ENCODE measurements at places on chromosomes 3 and 15.

DNA sequence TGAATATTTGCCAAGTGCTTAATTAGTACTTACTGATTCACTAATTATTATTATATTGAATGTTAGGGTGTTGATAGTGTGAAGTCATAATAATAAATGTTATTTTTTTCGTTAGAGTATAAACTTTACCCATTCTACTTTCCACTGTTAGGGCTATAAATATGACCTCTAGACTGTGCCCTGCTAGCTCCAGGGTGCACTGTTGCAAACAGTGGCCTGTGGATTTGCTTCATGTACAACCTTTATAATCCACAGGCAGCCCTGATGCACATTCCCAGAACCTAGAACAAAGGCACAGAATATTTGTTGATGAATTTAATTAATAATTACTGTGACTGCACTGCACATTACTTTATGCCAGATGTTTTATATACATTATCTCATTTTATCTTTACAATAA, 28.8 kb upstream of the LEKR1 start:
- no peak for DNase-seq

GRCh38 chr3:69174445-69174844, 52.0 kb upstream of the LMOD3 start:
- no peak for DNase-seq

- DNase-seq, result no peak
These were observed 75.2 kb downstream of the LYSMD4 start for GRCh38 chr15:99657996-99658395.

GRCh38 chr3:24538891-24539290, 44.2 kb upstream of the THRB start:
- no peak for DNase-seq

DNA sequence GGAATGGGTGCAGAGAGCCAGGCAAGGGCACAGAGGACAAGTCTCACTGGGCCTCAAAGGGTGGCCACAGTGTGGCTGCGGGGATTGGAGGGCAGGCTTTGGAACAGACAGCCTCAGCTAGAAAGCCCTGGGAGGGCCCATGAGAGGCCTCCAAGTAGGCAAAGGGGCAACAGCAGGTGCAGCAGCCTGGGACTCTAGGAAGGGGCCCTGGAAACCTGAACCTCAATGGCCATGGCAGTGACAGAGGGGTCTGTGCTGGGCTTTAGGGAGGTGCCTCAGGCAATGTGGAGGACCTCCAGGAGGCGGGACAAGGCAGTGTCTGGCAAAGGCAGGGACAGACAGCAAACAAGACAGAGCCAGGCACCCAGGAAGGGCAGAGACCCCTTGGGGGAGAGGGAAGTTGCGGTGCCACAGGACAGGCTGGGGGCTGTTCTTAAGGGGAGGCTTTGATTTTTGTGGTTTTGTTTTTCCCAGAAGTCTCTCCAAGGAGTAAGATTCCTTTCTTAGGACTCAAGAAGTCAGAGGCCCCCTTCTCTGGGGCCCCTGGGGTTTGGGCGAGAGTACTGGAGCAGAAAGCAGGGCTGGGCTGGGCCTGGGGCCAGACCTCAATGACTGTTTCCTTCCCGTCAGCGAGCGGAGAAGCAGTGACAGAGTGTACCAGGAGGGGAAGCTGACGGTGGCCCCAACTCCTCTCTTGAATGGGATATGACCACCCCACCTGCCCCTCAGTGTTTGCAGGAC, 9.7 kb downstream of the STOML1 start:
- DNase-seq, result peak; percentile 83

- DNase-seq, result no peak
These were observed 405.9 kb upstream of the TBL1XR1 start for GRCh38 chr3:177603148-177603603.

GRCh38 chr3:69320871-69321271, 65.0 kb downstream of the FRMD4B start:
- no peak for DNase-seq

DNA sequence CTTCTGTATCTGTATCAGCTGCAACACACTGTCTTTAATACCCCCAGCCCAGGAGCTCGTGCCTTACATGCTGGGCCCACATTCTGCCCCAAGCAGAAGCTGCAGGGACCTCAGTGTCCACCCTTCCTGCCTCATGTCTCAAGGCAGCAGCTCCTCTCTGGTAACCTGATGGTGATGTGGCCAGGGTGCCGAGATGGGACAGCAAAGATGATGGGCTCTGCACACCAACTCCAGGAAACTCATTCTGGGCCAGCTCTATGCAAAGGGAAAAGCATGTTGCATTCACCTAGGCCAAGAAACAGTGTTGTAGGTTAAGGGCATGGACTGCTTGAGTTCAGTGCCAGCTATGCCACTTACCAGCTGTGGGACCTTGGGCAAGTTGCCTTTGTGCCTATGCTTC, 79.5 kb upstream of the PRR23C start:
- DNase-seq, result no peak

DNA sequence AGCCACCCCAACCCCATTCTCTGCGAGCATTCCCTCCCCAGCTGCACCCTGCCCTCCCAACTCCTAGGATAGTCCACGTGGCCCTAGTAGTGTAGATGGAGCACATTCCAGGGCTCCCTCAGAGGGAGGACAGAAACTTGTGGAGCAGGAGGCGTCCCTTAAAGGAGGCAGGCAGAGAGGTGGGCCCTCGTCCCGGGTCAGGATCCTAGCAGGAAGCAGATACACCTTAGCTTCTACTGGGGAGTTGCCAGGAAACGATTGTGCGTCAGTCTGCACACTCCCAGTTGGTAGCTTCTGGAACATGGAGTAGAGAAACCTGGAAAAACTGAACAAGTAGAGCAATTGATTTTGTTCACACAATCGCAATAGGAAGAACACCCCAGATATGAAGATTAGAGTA, 43.9 kb upstream of the KLHL25 start:
- DNase-seq, result no peak

DNA sequence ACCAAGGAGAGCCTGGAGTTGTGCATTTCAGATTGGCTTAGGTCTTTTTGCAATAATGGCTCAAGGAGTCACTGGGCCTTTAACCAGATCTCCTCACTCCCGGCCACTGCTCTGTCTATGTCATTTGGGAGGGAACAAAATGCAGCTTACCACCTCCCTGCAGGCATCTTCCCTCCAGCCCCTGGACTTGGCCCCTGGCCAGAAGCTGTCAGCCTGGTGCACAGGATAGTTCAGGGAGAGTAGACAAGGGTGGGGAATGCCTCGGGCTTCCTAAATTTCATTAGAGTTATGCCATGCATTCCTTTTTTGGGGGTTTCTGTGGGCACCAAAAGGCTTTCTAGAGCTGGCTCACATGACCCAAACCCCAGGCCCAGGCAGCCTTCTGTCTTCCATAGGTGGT, 70.2 kb upstream of the HRH1 start:
- DNase-seq, result no peak

GRCh38 chr3:85258819-85259218, 300.0 kb downstream of the CADM2 start:
- DNase-seq, result no peak

DNA sequence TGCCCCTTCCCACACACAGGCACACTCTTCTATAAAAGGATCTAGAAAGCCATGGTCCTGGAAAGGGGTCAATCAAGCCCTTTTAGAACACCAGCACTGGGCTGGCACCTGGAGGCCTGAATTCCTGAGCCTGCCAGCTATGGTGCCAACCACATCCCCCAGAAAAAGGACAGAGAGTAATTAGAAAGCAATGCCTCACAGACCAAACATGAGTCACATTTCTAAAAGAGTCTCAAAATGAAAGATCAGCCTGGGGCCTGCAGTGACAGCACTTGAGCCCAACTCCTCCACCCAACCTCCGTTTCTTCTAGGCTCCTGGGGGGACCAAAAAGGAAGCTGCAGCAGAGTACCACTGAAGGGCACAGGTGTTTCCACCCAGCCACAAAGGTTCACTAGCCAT, 14.1 kb downstream of the MYLK start:
- DNase-seq, result no peak

GRCh38 chr15:68623301-68623892, 44.6 kb downstream of the CORO2B start:
- no peak for DNase-seq

DNA sequence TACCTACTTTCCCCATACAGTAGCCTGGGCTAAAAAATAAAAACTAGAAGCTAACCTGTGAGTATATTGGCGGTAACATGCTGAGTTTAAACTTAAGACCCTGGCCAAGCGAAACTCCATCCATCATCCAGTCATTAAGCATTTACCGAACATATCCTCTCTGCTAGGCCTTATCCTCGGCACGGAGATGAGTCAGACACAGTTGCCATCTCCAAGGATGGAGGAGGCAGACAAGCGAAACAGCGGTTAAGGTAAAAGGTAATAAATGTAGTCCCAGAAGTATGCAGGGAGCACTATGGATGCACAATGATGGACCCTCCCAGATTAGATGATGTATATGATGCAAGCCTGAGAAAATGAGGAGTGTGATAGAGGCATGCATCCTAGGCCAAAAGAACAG, 143.6 kb downstream of the RYR3 start:
- no peak for DNase-seq

DNA sequence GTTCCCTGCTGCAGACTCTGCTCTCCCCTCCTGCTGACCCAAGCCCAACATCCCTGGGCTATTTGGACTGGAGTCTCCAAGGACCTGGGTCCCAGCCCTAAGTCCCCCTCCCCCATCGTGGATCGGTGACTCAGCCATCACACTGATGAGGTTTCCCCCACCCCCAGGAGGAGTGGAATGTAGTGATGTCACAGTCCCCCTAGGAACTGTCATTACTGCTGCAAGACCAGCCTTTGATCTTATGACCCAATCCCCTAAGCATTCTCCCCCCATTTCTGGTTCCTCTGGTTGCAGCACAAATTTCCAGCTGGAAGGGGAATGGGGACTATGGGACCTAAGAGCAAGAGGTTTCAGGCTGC, 63.4 kb upstream of the CSPG4 start:
- DNase-seq, result peak; percentile 4

GRCh38 chr3:40396406-40396805, 9.4 kb downstream of the ENTPD3 start:
- no peak for DNase-seq

- no peak for DNase-seq
These were observed 37.3 kb downstream of the CRYGS start for GRCh38 chr3:186506857-186507256.

GRCh38 chr3:186922224-186922623, 8.1 kb upstream of the ST6GAL1 start:
- no peak for DNase-seq

GRCh38 chr15:36527235-36528162, 51.9 kb upstream of the CDIN1 start:
- DNase-seq, result no peak

GRCh38 chr3:141255846-141256261, 24.2 kb downstream of the PXYLP1 start:
- DNase-seq, result no peak

DNA sequence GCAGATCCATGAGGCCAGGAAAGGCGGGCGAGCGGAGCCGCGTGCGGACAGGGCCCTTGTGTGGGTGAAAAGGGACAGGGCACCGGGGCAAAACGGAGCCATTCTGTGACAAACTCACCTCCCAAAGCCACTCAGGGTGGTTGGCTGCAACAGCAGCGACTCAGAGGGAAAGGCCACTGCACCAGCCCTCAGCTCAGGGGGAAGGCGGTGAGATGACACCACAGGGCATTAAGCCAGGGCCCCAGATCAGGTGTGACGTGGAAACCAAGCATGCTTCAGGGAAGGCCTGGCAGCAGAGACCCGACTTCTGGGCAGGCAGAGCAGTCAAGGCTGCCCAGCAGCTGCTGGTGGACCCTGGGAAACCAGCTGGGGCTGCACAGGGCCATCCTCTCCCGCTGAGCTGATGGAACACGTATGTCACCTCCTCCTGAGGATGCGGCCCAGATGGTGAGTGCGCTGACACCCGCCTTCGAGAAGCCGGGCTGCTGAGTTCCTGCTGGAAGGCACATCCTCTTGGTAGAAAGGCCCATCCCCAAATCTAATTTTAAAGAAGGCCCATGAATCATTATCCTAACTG, 82.3 kb downstream of the CHSY1 start:
- DNase-seq, result peak; percentile 37

DNA sequence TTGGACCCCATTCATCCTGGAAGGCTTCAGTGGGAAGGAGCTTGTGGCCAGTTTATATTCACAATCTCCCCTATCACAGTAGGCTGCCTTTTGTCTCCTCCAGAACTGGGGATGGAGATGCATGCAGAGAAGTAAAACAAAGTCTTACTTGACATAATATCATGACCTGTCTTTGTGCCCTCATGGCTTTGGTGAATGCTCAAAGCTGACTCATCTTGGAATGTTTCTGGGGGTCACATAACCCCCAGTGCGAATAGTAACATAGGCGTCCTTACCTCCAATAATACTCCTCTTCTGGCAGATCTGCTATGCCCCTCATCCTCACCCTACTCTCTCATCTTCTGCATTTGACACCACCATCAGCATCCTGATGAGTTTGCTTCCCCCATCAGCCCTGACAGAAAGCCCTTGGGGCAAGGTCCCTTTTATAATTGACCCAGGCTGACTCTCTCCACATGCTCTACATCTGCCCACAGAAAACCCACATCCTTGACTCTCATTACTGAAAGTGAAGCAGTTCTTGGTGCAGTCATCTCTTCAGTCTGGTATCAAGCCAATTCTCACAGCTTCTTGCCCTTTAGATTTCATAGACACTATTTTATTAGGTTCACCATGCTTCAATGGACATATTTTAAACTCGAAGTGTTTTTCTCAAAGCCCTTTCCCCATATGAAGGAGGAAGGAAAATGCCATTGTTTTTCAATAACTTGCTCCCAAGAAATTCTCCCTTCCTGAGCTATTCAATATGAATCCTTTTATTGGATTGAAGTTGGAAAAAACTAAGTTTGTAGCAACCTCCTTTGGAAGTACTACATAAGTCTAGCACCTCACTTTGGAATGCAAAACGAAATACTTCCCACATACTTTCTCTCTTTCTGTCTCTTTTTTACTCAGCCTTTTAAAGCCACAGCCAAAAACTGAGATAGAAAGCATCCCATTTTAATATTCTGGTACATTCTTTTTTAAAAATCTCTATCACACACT, 36.6 kb downstream of the OSTN start:
- DNase-seq, result no peak

GRCh38 chr3:140731440-140732119, 53.7 kb downstream of the TRIM42 start:
- DNase-seq, result no peak

DNA sequence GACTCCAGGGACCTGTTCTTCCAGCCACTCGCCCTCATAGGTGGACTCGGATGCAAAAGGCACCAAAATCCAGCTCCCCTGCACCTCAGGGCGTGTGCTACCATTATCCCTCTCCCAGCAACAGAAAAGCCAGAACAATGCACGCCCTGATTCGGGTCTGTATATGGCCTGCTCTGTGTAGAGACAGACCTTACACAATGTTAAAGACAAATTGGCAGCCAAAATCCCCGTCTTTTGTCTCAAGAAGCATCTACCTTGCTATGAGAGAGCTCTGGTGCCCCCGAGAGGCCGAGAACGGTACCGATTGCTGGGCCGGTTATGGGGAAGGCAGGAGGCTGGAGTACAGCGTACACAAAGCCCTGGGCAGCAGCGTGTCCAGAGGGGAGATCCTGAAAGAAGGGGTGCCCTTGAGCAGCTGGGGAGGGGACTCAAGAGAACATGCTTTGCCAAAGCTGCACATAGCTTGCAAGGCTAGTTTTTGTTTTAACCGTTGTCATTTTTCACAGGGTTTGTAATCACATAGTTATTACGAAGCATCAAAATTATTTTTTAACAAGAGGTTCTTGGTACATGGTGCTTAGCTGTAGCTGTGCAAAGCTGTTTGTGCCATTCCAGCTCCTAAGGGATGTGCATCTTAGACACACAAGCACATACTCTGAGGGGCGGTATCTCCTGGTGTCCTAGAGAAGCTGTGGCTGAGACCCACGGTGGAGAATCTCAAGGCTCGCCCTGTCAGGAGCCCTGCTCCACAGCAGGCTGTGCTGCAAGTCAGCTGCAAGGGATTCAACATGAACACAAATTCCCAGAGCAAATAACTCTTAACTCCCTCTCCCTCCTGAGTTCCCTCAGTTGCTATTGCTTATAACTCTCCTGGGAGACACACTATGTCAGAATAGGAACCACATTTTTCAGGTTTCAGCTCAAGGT, 461.5 kb upstream of the PPP2R3A start:
- DNase-seq, result peak; percentile 44

Data from GM04504 (cell line).